ENCODE measurements at places on chromosomes 2 and 18.

GRCh38 chr2:46774499-46775228, 140.9 kb downstream of the MCFD2 start:
- peaks cover 2% of the 10 kb centered on the region for H3K4me1 ChIP-seq
- H3K27ac ChIP-seq, result no peak overlapping the region
- no peaks in the 10 kb centered on the region for H3K27me3 ChIP-seq
- no peak for DNase-seq

GRCh38 chr2:207530160-207531031, 634 bp downstream of the CREB1 start:
- peak overlapping the region; percentile 100 for H3K4me3 ChIP-seq
- DNase-seq, result peak; percentile 33
- H3K27ac ChIP-seq, result peak overlapping the region; percentile 99
- H3K4me1 ChIP-seq, result peaks cover 54% of the 10 kb centered on the region
- peaks cover 17% of the 10 kb centered on the region for H3K27me3 ChIP-seq

DNA sequence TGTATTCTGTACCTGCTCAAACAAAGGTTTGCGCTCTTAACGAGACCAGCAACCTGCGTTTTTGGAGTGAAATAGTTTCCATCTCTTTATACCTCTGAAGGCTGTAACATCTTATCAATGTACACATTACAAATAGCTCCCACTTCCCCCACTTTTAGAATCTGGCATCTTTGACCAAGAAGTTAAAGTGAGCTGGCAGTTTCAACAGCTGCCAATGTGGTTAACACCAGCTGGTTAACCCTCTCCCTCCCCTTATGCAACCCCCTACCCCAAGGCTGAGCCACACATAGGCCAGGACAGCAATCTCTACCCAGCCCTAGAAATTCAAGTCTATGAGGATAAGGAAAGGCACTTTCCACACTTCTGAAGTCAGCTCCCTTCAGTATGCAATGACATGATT, 2.2 kb upstream of the SERTAD2 start:
- H3K27me3 ChIP-seq, result peaks cover 7% of the 10 kb centered on the region
- H3K36me3 ChIP-seq, result no peaks in the 10 kb centered on the region
- H3K4me3 ChIP-seq, result no peak overlapping the region
- H3K27ac ChIP-seq, result no peak overlapping the region

- no peak for DNase-seq
- H3K27me3 ChIP-seq, result no peaks in the 10 kb centered on the region
- H3K4me3 ChIP-seq, result no peak overlapping the region
- no peaks in the 10 kb centered on the region for H3K36me3 ChIP-seq
- no peaks in the 10 kb centered on the region for H3K4me1 ChIP-seq
- no peak overlapping the region for H3K27ac ChIP-seq
These were observed 91.1 kb upstream of the SKOR2 start for GRCh38 chr18:47342566-47342965.

- no peak overlapping the region for H3K4me3 ChIP-seq
- no peak overlapping the region for H3K27ac ChIP-seq
- H3K4me1 ChIP-seq, result peaks cover 6% of the 10 kb centered on the region
- H3K36me3 ChIP-seq, result no peaks in the 10 kb centered on the region
- DNase-seq, result no peak
- H3K27me3 ChIP-seq, result no peaks in the 10 kb centered on the region
These were observed 105.8 kb upstream of the UGP2 start for GRCh38 chr2:63735931-63736330.

GRCh38 chr2:60290509-60290908, 262.9 kb downstream of the BCL11A start:
- H3K27ac ChIP-seq, result no peak overlapping the region
- no peak for DNase-seq
- no peaks in the 10 kb centered on the region for H3K4me1 ChIP-seq
- no peak overlapping the region for H3K4me3 ChIP-seq

DNA sequence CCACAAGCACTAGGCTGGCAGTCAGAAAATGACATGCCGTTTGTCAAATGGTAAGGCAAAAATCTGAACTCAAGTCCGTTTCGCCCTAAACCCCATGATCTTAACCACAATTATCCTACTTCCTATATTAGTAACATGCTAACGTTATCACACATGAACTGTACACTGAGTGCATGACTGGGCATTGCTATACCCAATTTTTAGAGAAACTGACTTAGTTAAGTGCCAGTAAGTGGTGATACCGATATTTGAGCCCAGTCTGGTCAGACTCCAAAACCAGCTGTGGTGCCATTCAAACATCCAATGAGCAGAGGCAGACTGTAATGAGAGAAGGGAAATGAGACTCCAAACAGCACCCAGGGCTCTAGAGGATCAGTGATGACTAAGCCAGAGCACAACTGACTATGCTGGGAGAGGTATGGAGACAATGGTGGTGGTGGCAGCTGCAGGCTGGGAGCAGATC, 311.7 kb upstream of the PKDCC start:
- no peaks in the 10 kb centered on the region for H3K36me3 ChIP-seq
- H3K27ac ChIP-seq, result no peak overlapping the region
- no peaks in the 10 kb centered on the region for H3K4me1 ChIP-seq

DNA sequence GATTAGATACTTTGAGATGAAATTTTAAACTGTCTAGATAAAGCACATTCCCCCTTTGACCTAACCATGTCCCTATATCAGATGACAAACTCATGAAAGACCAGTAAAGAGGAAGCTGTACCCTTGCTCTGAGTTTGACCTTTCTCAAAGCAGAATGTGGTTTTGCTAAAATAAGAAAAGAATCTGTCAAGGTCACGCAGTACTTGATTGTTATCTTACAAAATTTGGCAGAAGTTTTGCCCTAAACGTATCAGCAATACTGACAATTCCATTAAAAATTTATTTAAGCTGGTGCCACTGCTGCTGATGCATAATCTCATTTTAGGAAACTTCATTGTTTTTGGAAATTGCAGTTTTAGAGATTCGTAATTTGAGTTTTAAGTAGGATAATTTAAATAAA, 31.2 kb upstream of the GALM start:
- H3K27me3 ChIP-seq, result no peaks in the 10 kb centered on the region
- H3K27ac ChIP-seq, result no peak overlapping the region
- no peak overlapping the region for H3K4me3 ChIP-seq
- DNase-seq, result no peak
- H3K4me1 ChIP-seq, result no peaks in the 10 kb centered on the region

DNA sequence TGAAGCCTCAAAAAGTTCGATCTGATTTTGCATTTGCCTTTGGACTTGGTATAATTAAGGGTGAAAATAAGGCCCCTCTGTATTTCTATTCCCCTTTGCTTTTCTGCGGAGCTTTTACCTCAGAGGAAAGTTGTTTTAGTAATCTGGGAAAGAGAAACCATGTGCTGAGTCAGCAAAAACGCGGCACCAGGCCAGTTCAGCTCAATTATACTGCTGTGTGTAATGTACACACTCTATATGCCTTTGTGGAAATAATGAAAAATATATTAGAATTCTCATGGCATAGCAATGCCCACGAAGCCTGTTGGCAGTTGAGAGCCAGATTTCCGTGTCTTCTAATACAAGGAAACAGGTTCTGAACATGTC, 161.9 kb upstream of the SIX2 start:
- H3K36me3 ChIP-seq, result no peaks in the 10 kb centered on the region
- H3K4me1 ChIP-seq, result peaks cover 11% of the 10 kb centered on the region
- H3K4me3 ChIP-seq, result no peak overlapping the region
- peaks cover 5% of the 10 kb centered on the region for H3K27me3 ChIP-seq
- DNase-seq, result no peak
- no peak overlapping the region for H3K27ac ChIP-seq

DNA sequence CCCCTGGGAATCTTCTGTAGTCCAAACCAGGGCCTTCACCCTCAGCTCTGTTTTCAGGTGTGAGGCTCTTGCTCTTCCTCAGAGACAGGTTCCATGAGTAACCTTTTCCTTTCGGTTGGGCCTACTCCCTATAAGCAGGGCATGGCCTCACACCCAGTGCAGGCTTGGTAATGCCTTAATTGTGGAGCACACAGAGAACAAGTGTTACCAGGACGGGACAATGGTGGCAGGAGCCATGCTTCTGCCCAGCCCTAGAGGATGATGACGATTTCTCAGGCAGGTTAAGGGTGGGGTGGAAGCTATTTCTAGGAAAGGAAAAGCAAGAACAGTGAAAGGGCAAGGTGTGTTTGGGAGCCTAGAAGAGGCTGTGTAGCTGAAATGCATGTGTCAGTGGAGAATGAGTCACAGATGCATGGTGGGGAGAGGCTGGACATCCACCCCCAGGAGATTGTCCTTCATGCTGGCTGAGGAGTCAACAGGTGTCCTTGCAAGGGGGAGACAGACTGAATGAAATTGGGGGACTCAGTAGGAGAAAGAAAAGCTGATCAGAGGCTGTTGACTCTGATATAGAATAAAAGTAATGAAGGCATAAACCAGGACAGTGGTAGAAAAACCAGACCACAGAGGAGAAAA, 22.0 kb upstream of the SERPINB12 start:
- no peaks in the 10 kb centered on the region for H3K36me3 ChIP-seq
- no peak for DNase-seq
- H3K27me3 ChIP-seq, result no peaks in the 10 kb centered on the region
- H3K27ac ChIP-seq, result no peak overlapping the region
- no peak overlapping the region for H3K4me3 ChIP-seq

GRCh38 chr2:168539945-168540344, 83.9 kb downstream of the CERS6 start:
- H3K4me3 ChIP-seq, result no peak overlapping the region
- H3K4me1 ChIP-seq, result peaks cover 13% of the 10 kb centered on the region
- DNase-seq, result no peak
- H3K27ac ChIP-seq, result no peak overlapping the region
- H3K36me3 ChIP-seq, result no peaks in the 10 kb centered on the region
- peaks cover 4% of the 10 kb centered on the region for H3K27me3 ChIP-seq

- H3K36me3 ChIP-seq, result no peaks in the 10 kb centered on the region
- DNase-seq, result no peak
- no peak overlapping the region for H3K27ac ChIP-seq
- peaks cover 2% of the 10 kb centered on the region for H3K4me1 ChIP-seq
These were observed 275.6 kb upstream of the ID2 start for GRCh38 chr2:8406271-8406670.

DNA sequence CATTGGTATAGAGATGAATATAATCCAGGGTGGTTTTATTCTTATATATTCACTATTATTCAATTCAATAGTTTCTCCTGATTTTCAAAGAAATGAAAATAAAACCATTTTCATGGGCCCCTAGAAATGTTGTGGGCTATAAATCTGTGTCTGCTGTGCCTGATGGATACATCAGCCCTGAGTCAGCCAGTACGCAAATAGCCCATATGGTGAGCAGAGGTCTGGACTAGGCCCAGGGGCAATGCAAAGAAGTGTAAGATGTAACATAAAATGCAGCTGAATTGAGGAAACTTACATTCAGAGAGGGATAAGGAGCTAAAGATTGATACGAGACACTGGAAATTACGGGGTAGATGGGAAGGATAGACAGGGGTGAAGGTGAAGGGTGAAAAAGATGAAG, 122.5 kb downstream of the MAIP1 start:
- peaks cover 1% of the 10 kb centered on the region for H3K27me3 ChIP-seq
- no peak for DNase-seq
- no peak overlapping the region for H3K27ac ChIP-seq

- no peak overlapping the region for H3K27ac ChIP-seq
- H3K27me3 ChIP-seq, result no peaks in the 10 kb centered on the region
- no peak overlapping the region for H3K4me3 ChIP-seq
- no peaks in the 10 kb centered on the region for H3K36me3 ChIP-seq
- no peak for DNase-seq
These were observed 374.7 kb upstream of the FIGN start for GRCh38 chr2:164110515-164110914.

- H3K27ac ChIP-seq, result no peak overlapping the region
- peaks cover 9% of the 10 kb centered on the region for H3K27me3 ChIP-seq
- no peak overlapping the region for H3K4me3 ChIP-seq
- peaks cover 4% of the 10 kb centered on the region for H3K4me1 ChIP-seq
- DNase-seq, result no peak
- peaks cover 22% of the 10 kb centered on the region for H3K36me3 ChIP-seq
These were observed 19.1 kb downstream of the TRAK2 start for GRCh38 chr2:201432038-201432620.

GRCh38 chr2:48264627-48265026, 265.3 kb upstream of the STON1 start:
- H3K27me3 ChIP-seq, result no peaks in the 10 kb centered on the region
- H3K36me3 ChIP-seq, result no peaks in the 10 kb centered on the region
- H3K27ac ChIP-seq, result no peak overlapping the region
- H3K4me3 ChIP-seq, result no peak overlapping the region
- no peak for DNase-seq

DNA sequence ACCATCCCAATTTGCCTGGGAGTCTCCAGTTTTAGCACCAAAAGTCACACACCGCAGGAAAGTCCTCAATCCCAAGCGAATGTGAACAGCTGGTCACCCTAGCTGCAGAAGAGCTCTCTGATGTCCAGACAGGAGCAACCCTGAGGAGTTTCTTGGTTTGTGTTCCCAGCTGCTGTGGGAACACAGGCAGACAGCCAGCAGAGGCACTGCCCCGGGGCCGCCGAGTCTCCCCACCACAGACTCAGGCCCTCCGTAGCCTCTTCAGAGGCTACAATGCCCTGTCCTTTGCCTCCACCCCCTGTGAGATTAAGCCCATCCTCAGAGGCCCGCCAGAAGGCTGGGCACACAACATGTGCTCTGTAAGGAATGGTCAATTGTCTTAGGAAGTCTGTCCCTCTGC, 111.5 kb downstream of the TTC32 start:
- H3K27me3 ChIP-seq, result peaks cover 13% of the 10 kb centered on the region
- H3K27ac ChIP-seq, result no peak overlapping the region
- peaks cover under 1% of the 10 kb centered on the region for H3K36me3 ChIP-seq
- H3K4me1 ChIP-seq, result peaks cover 3% of the 10 kb centered on the region
- DNase-seq, result no peak

DNA sequence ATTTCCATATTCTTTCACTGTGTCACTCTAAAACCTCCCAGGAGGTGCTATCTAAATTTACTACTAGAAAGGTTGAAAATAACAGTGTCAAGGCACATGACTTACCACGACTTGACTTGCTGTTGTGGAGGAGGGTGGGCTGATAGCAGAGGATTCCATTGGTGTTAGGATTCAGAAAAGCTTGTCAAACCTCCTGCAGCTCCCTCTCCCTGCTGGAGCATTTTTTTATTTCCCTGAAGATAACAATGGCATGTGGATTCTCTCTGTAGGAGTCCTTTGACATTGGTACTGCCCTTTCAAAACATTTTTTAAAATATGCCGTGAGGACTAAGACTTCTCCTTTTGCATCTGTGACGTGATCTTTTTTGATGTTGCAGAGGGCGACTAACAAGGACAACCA, 696.9 kb upstream of the GYPC start:
- no peaks in the 10 kb centered on the region for H3K4me1 ChIP-seq
- H3K4me3 ChIP-seq, result no peak overlapping the region
- H3K27ac ChIP-seq, result no peak overlapping the region
- H3K27me3 ChIP-seq, result no peaks in the 10 kb centered on the region
- H3K36me3 ChIP-seq, result no peaks in the 10 kb centered on the region
- DNase-seq, result no peak

DNA sequence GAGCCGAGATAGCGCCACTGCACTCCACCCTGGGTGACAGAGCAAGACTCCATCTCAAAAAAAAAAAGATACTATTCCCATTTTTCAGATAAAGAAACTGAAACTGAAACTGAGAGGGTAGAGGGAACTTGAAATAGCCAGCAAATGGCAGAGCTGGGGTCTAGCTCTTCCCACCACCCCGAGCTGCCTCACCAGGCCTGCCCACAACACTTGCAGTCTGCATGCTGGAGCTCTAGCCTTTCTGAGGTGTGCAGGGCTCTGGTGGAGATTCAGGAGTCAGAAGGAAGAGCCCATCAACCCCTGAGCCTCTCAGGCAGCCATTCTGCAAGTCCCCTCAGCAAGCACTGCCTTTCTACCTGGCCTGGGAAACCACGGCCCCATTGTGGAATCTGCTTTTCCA, 14.3 kb downstream of the EDAR start:
- no peaks in the 10 kb centered on the region for H3K4me1 ChIP-seq
- no peaks in the 10 kb centered on the region for H3K36me3 ChIP-seq
- peaks cover 3% of the 10 kb centered on the region for H3K27me3 ChIP-seq
- H3K4me3 ChIP-seq, result no peak overlapping the region
- no peak overlapping the region for H3K27ac ChIP-seq
- DNase-seq, result no peak

All from endothelial cell (in vitro differentiated cells).